ENCODE measurements at places on chromosomes 2 and 18. TPM values are rescaled to one million over a fixed set of nuclear protein-coding genes. Genes with fewer than 3 reads are reported as not detected.

GRCh38 chr2:231604101-231604684 lies 11.5 kb downstream of the TEX44 start:
- DNase-seq: no peak

DNA sequence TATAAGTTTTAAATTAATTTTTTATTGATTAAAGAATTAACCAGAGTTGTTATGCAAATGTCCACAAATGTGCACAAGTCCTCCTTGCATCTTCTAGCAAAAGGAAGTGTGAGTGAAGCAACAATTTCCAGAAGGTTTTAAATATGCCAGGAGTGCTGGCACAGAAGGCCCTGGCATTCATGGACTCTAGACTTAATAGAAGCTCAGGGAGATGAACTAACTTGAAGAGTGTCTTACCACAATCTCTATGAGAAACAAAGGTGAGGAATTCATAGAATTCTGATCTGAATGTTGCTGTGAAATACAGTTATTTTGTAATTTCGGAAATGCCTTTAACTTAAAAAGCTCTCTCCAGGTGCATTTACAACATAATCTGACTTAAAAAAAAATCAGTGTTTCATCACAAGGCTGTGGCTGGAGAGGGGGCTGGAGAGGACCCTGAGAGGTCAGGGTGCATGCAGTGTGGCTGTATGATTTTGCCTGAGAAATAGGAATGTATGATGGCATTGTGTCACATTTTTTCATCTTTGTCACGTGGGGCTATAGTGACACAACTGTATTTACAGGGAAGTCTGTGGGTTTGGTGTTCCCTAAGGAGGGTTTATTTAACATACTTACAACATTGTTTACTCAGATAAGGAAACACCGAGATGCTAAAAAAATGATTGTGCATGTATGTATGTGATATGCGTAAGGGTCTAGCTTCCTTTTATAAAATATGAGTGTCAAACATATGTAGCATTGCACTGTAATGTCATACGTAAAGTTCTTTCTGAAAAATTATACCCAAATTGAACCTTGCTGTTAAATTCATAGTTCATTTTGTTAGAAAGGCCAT lies 66.2 kb downstream of the MAP4K4 start:
- no peak for DNase-seq

GRCh38 chr2:239997686-239998409 lies 27.3 kb downstream of the NDUFA10 start:
- DNase-seq: no peak

- DNase-seq: no peak
Observed at GRCh38 chr2:29374823-29375222, 259.6 kb downstream of the CLIP4 start.

- DNase-seq: no peak
Observed at GRCh38 chr18:72541871-72542332, 2.2 kb downstream of the CBLN2 start.

DNA sequence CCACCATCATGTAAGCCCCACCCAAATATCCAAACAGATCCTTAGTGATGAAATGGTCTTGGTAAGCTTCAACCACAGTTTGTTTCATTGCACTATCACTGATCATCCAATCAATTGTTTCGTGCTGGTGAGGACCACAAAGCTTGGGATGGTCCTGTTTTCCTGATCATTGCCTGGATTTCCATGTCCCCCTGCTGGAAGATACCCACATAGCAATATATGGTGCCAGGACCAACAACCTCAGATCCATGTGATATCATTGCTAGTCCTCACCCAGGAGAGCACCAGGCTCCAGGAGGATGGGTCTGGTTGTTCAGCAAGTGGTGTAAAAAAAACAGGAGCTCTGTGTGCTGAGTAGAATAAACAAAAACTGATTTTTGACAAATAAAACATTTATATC lies 206.5 kb upstream of the SH3BP4 start:
- no peak for DNase-seq

KCNG2 gene
- 0.13 TPM for polyA plus RNA-seq

Measured in right renal pelvis (tissue), 4 donors.